AG04449 (cell line): ENCODE measurements at places on chromosomes 6 and 20.

GRCh38 chr6:33432546-33432945, 12.7 kb downstream of the SYNGAP1 start:
- no peak for DNase-seq

DNA sequence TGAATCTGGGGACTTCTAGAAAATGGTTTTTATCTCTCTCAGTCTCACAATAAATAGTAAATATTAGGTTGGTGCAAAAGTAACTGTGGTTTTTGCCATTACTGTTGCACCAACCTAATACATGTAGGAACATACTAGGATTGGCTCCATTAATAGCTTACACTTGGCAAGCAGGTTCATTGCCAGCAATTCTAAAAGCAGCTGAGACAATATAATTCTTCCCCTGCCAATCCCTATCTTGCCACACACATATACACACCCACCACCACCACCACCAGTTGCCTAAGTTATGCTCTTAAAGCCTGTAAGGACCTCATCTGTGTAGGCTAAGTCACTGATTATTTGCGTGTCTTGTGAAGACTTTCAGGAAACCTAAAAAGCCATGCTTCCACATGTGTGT, 145.1 kb downstream of the KIF16B start:
- DNase-seq: no peak

DNA sequence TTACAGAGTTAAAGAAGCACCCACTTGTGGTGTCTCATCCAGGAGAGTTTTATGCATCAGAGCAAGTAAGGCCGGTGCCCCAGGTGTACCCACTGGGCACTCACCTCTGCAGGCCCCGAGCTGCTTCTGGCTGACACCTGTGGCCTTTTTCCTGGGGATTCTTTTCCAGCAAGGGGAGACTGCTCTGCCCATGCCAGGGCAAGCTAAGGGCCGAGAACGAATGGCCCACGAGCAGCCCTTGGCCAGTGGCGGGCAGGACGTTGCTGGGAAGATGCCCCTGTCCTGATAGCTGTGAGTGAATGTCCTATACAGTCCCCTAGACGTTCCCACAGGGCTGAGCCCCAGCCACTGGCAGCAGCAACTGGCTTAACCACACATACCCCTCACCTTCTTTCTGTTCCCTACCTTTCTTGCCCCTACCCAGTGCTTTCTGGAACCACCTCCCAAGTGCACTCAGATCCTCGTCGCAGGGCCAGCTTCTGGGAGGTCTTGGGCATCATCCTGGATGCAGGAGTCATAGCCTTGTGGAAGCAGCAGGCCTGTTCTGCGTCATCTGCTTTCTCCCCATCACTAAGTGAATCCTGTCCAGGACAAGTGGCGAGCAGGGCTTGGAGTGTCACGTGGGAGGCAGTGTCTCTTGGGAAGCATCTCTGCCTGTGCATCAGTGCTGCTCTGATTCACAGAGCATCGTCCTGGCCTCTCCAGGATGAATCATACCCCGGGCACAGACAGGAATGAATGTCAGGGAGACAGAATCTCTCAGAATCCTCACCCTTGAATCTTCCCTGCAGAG, 32.5 kb downstream of the SYNDIG1 start:
- DNase-seq: peak; percentile 80

GRCh38 chr20:23018941-23019340, 16.2 kb upstream of the SSTR4 start:
- DNase-seq: no peak

- DNase-seq: no peak
Measured at GRCh38 chr20:38143238-38143645, 21.8 kb downstream of the TGM2 start.

- no peak for DNase-seq
Measured at GRCh38 chr20:62183426-62184142, 756 bp downstream of the MTG2 start.

- no peak for DNase-seq
Measured at GRCh38 chr20:44026647-44027342, 112.1 kb downstream of the TOX2 start.

DNA sequence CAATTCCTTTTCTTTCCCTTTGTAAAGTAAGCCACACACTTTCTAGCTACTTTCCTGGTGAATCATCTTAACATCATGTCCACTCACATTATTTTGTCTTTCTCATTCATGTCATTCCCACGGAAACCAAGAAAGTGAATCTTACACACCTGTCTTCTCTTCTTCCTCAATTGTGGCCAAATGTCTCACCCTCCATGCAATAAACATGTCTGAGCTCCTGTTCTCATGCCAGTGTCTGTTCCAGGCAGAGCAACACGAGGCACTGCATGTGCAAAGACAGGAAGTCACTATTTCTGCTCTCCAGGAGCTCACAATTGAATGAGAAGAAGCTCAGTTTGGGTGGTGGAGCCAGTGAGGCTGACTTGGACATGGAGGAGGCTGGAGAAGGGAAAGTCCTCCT, 29.0 kb upstream of the TMEM244 start:
- DNase-seq: no peak

DNA sequence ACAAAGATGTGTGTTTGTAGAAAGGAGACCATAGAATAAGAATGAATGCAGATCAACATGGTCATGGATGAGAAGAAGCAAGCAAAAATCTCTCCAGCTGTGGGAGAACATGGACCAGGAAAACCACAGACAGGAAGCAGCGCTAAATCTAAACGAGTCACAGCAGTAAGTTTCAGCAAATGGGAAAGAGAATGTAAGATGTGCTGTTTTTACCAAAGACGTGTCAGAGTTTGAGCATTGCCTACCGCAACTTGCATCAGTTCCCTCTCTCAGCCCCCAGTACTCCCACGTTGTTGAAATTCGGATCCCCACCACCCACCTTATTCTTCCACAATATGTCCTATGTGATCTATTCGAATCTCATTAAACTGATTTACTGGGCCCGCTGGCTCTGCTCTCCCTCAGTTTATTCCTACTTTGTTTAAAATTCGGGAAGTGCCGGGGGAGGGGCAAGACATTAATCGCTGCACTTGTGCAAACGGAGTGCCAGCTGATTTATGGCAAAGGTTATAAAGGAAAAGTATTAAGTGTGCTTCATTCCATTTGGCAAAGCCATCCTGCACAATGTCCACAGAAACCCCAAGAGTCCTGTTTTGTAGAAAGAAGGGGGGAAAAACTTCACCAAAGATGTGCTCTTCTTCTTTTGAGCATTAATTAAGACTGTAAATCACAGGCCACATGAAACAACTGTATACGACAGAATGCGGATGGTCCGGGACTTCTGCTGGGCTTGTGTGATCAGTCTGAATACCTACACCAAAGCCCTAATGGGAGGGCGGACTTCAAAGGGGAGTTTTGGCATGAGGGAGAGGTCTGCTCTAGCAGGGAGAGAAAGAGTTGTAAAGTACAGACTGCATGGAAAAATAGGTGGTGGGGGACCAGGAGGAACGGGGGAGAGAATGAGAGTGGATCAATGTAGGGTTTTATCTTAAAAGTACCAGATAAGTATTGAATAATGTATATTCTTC, 59.1 kb upstream of the PRDM1 start:
- no peak for DNase-seq

DNA sequence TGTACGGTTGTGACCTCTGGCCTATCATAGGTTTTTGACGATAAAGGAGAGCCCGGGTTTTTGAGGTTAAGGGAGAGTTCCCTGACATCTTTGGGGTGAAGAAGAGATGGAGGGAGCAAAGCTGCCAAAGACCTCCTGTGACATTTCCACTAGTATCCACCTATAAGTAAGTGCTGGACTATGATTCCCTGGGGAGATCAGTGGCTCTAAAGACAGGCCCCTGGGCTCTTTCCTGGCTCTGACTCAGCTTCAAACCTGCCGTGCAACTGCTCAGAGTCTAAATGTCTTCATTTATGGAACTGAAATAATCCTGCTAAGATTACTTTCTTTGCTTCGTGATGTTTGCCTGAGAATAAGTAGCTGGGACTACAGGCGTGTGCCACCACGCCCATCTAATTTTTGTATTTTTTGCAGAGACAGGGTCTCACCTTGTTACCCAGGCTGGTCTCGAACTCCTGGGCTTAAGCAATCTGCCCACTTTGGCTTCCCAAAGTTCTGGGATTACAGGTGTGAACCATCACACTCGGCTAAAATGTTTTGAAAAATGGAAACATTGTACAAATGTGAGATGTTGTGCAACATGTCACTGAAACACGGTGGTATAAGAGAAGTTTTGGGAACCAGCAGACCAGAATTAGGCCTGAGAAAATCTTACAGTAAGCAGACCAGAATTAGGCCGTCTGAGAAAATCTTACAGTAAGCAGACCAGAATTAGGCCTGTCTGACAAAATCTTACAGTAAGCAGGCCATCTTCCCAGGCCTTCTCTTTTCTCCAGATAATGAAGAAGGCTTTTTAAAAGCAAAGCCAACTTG, 1.1 kb upstream of the PAQR8 start:
- DNase-seq: no peak

- no peak for DNase-seq
Measured at GRCh38 chr6:78835817-78836216, 31.5 kb upstream of the IRAK1BP1 start.
